SJSA1 (cell line): ENCODE measurements at places on chromosomes 6 and 20. TPM values are rescaled to one million over a fixed set of nuclear protein-coding genes. Genes with fewer than 3 reads are reported as not detected.

Gene RBPJL
- not detected in 2 replicates for total RNA-seq

Gene STK4
- total RNA-seq = 12.6 and 19.5 TPM in 2 replicates

Gene TRIM40
- not detected in 2 replicates for total RNA-seq

Gene HLA-DMA
- total RNA-seq = 0.24 TPM in 1 of 2 replicates, not detected in the other

Gene AMD1
- total RNA-seq = 79.6 and 100 TPM in 2 replicates

Gene NKAIN2
- not detected in 2 replicates for total RNA-seq

Gene NHLRC1
- total RNA-seq = 1.3 and 4.6 TPM in 2 replicates

Gene GNAS-AS1
- total RNA-seq = not detected in 2 replicates

Gene PDE10A
- 1.7 and 2.4 TPM in 2 replicates for total RNA-seq

Gene GTSF1L
- not detected in 2 replicates for total RNA-seq

Gene HLA-DQA1
- not detected in 2 replicates for total RNA-seq

Gene SMOC2
- total RNA-seq = not detected in 2 replicates

Gene GRM1
- total RNA-seq = not detected in 2 replicates

Gene PHACTR2
- 53.1 and 75.1 TPM in 2 replicates for total RNA-seq

Gene HLA-DPB1
- not detected in 2 replicates for total RNA-seq

Gene NRN1
- total RNA-seq = 19.4 and 20.6 TPM in 2 replicates

DNA sequence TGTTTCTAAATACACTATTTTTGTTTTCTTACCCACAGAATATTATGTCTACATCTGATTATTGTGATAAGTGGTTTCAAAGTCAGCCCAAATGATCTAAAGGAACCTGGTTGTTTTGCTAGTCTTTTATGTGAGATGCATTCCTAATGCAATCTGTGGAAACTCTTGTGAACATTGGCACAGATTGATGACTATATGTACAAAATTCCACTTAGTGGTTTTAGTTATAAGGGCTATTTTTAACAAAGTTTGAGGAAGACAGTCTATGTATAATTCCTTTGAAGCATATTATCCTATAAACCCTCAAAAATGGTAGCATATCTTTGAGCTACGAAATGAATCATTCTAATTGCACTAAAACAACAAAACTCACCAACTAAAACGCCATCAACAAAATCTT is 140.9 kb downstream of the GRIK2 start:
- no peak for DNase-seq

DNA sequence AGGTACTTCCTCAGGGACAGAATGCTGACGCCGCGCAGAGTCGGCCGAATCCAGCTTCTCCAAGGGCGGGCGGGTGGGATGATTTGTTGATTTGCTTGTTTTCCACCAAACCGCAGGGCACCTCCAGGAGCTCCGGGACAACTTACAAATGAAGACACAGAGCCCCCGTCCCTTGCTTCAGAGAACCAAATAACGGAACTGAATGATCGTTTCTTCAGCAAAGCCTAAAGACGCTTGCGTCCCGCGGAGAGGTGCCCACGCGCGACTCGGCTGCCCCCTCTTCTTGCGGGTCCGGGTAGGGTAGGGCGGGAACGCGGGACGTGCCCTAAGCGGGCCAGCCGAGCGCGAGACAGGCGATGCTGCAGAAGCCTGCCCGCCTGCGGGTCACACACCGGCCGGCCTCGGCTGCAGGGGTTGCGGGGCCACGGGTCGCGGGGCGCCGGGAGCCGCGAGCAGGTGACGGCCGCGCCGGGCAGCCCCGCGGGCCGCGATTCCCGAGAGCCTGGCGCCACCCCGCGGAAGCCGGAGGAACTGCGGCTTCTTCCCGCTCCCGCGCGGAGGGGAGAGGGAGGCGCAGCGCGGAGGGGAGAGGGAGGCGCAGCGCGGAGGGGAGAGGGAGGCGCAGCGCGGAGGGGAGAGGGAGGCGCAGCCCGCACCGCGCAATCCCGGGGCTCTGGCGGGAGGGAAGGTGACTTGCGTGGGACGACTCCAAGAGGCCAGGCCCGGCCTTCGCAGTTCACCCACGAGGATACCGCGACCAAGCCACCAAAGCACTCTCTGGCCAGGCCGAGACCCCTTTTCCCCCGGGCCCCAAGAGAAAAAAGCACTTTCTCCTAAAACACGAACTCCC is 7.7 kb upstream of the FOXF2 start:
- peak; percentile 79 for DNase-seq

DNA sequence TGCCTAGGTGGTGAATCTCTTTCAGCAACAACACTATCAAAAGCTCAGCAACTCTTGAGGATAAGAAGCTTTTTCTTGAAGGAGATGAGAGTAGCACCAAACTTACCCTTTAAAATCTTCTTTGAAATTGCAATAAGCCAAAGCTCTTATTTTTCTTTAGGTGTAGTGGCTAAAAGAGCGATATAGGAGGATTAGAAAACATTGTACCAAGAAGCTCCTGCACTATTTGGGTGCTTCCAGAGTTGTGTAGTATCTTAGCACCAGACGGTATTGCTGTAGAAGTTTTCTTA is 1.2 kb downstream of the FUT9 start:
- DNase-seq = no peak

GRCh38 chr6:15560713-15561112 is 102.1 kb downstream of the DTNBP1 start:
- DNase-seq = no peak

- DNase-seq = no peak
Measured at GRCh38 chr20:22802296-22802695, 217.9 kb upstream of the FOXA2 start.

DNA sequence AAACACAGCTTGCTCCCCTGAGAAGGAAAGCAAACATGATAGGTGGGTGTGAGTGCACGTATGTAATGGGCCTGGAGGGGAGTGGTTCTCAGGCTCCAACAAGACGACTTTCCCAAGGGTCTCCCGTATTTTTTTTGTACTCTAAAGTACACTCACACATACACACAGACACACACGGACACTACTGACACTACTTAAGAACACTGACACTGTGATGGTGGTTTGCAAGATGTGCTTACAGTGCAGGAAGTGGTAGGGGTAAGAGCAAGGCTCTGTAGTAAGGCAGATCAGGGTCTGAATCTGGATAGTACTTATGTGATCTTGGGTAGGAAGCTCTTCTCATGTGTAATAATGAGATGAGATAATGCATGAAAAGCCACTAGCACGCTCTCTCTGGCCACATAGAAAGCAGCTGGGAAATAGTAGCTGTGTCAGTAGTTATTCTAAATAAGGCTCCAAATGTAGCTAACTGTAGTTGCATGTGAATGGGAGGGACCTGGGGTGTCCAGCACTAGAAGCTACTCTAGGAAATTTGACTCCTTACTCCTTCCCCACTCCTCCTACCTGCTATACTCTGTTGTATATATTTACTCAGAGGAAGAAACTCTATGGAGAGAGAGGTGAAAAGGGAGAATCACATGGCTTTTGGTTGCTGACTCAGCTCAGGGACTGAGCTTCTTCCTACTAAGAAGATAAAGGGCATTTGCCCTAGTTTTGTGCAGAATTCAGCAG is 8.4 kb upstream of the ZBTB24 start:
- DNase-seq = no peak

GRCh38 chr6:47004463-47004862 is 37.7 kb downstream of the ADGRF1 start:
- no peak for DNase-seq

DNA sequence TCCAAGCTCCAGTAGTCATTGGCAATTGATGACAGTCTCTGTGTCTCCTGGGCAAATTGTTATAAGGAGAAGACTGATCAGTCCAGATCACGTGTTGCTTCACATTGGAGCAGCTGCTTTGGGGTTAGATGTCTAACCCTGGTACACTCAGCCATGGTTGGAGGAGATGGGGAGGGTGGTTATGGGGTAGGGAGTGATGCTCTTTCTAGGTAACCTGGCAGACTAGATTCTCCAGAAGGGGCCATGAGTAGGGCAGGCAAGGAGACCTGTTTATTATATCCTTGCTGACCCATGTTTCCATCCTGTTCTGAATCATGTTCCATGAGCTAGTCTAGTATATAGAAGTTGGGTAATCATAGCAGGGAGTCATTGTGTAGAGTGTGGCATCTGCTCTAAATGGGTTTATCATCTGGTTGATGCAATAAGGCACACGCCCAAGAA is 50.8 kb upstream of the BACH2 start:
- no peak for DNase-seq

DNA sequence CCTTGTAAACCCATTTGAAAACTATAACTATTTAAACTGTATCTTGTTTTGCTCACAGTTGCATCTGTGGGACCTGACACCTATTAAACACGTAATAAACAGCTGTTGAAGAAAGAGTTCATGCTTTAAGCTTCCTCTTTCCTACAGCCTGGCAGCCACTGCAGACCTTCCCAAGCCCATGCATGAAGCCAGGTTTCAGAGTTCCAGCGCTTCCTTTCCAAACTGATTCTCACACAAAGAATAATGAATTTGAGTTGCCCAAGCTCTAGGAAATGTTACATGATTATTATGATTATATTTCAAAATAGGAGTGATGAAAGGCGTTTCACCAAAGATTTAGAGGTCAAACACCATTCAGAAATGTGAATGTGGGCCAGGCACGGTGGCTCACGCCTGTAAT is 3.7 kb downstream of the AGPAT4 start:
- DNase-seq = no peak

- DNase-seq = no peak
Measured at GRCh38 chr20:8654486-8654885, 414.4 kb upstream of the PLCB4 start.

- no peak for DNase-seq
Measured at GRCh38 chr6:75932067-75932466, 140.4 kb downstream of the IMPG1 start.

DNA sequence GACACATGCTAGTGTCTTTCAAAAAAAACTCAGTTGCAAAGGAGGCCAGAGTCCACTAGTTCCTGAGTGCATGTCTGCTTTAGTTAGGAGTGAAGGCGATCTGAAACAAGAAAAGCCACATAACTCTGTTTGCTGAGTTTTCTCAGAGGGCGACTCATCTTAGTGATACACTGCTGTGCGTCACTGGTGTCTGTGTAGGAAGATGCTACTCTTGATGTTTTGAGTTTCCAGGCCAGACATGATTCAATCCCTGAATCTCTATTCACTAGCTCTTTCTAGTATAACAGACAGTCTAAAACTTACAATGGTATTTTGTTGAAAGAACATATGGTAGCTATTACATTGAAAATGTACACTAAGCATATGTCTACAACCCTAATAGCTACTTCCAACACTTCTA is 60.9 kb downstream of the GFRAL start:
- DNase-seq = no peak

- DNase-seq = no peak
Measured at GRCh38 chr6:98292810-98293209, 541.6 kb upstream of the POU3F2 start.

GRCh38 chr6:159044899-159045727 is at the start of gene TAGAP:
Gene TAGAP (minus strand): TSS chr6:159044991. CDS start chr6:159044146, 845 bp downstream.
- DNase-seq = peak; percentile 60

DNA sequence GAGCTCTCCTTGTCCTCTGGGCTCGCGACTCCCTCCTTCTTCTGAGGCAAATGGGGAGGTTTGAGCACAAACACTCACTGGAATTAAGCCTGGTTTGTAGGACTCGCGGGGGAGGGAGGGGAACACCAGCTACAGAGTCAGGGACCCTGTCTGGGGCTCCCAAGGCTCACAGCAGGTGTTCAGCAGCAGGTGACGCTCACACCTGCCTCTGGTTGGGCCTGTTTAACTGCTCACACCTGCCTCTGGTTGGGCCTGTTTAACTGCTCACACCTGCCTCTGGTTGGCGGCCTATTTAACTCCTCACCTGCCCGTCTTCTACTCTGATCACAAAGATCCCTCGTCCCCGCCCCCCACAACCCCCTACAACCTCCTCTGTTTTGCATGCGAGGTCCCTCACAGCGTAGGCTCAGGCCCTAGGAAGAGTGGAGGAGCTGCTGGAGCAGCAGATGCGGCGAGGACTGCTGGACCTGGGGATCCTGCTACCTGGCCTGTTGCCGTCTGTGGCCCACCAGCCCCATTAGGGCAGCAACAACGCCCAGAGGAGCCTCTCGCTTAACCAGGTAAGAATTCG is 181.9 kb downstream of the ERMARD start:
- DNase-seq = no peak

GRCh38 chr6:91694016-91694654 is 1107.3 kb upstream of the MAP3K7 start:
- no peak for DNase-seq

DNA sequence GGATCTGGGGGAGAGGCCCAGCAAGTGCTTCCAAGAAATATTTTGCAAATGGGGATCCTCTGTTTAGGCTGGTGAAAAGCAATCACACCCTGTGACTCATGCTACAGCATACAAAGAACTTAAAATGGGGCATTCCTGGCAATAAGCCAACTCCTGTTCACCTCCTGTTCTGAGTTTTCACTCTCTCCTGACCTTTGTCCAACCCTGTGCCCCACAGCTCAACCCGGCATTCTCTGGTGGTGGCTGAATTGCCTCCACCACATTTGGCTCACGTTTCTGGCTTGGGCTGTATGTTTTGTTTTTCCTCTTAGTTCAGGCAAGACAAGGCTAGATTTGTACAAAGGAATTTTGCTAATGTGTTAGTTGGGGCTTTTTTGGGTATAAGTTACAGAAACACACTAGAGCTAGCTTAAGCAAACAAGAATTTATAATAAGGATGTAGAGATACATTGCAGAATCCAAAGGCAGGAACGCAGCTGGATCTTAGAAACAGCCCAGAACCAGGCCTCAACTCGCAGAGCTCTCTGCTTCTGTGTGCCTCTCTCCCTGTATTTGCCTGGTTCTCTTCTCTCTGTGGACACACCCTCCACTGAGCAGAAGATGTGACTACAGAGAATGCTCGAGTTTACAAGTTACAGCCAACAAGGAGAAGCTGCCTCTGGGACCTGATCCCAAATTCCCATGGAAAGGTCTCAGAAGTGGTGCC is 9.4 kb downstream of the ABCC10 start:
- DNase-seq = peak; percentile 75

- no peak for DNase-seq
Measured at GRCh38 chr6:20800229-20800628, 266.0 kb downstream of the CDKAL1 start.

DNA sequence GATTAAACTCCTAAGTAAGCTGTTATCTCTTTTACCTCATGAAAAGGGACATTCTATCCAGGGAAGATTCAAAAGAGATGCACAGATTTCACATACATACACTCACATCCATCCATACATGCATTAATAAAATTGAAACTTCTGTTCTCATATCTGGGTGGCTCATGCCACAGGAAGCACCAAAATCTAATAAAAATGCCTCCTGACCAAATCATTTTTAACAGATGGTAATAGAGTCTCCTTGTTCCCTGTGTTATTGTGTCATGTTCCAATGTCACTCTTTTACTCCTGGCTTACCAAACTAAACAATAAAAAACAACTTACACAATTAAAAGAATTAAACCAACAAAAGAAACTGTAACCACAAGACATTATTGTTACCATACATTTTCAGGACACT is 742.1 kb upstream of the MANEA start:
- no peak for DNase-seq

GRCh38 chr6:2857580-2858337 is 16.1 kb upstream of the SERPINB1 start:
- DNase-seq = peak; percentile 68

GRCh38 chr6:45917439-45917838 is 98.2 kb downstream of the CLIC5 start:
- no peak for DNase-seq

- DNase-seq = no peak
Measured at GRCh38 chr6:121236984-121237383, 97.3 kb downstream of the TBC1D32 start.

DNA sequence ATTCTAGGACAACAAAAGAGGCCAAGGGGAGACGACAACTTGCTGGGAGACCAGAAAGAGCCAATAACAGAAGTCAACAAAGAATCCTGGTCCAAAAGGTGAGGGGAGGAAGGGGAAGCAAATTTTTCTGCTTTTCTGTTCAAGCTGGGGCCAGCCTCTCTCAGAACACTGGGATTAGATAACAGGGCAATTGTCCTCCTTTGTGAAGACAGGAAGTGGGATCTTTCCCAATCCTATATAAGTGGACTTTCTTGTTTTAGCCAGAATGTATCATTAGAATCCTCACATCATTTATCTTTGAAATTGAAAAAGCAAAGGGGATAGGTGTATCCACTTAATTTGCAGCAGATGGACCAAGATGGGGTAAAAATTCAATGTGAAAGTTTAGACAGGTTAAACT is 101.2 kb upstream of the COL21A1 start:
- no peak for DNase-seq
